Suppressor macrophage treated with lipopolysaccharide for 1 hour (primary cell): ENCODE measurements at places on chromosomes 1 and 21.
A peak's percentile ranks its signal among the peaks of the same experiment; 100 is the strongest.

DNA sequence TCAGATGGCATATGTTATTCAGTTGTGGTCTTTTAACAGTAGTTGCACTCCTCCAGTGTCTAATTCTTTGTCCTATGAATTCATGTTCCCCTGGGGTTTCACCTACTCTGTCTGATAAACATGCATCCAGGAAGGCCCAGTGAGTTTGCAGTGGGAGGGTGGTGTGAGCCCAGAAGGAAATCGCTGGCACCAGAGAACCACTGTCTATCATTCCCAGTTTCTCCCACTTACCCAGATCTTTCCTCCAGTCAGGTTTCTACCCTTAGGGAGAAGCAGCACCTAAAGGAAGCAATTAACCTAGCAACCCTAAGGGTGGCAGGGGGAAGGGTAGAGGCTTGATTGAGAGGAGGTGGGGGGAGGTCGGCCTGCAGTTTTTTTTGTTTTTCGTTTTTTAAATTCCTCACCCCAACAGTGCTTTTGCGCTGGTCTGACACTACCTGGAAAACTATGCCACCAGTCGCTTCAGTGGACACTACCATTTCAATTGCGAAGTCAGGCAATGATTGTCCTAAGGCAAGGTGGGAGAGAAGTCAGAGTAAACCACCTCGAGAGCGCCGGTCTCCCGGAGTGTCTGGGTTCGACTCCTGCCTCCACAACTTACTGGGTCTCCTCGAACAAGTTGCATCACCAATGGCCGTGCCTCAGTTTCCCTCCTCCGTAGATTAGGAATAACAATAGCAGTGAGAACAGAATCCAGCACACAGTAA lies 766 bp upstream of the SLC44A3 start:
- no peak for DNase-seq

GRCh38 chr1:56285554-56286402 lies 293.6 kb downstream of the PLPP3 start:
- DNase-seq: no peak

GRCh38 chr1:6603915-6604558 lies 1.4 kb upstream of the KLHL21 start:
- DNase-seq: peak; percentile 42

DNA sequence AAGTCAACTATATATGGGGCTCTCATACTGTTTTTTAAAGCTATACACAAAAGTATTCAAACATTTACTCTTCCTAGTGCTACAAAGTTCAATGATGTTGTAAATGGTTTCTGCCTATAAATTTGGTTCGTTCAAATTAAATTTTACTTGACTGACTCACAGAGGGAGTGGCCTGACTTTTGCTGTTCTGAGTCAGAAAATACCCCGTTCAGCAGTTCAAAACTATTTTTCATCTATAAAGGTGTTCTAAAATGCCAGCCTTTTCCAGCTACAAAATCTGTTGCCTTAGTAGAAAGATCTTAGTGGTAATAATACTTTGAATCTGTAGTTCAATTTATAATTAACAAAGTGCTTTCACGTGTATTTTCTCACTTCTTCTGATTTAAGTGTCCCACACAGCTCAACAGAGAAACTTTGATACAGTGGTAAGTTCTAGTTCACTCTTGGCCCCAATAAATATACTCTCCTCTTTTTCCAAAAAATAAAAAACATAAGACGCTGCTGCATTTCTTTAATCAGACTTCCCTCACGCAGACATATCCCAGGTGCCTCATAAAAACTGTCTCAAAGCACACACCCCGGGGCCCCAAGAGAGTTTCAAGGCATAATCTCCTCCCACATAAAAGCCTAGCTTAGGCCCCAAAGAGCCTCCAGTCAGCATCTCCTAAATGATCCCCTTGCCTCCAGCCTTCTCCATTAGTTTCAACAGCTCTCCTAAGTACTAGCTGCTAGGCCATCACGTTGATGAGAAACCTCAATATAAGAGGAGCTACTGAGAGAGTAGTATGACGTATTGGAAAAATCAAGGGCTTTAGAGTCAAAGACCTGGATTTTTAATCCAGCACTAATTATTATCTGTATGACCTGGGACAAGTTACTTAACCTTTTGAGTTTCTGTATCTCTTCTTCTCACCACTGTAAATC lies 3.2 kb downstream of the PTP4A2 start:
- DNase-seq: peak; percentile 61

DNA sequence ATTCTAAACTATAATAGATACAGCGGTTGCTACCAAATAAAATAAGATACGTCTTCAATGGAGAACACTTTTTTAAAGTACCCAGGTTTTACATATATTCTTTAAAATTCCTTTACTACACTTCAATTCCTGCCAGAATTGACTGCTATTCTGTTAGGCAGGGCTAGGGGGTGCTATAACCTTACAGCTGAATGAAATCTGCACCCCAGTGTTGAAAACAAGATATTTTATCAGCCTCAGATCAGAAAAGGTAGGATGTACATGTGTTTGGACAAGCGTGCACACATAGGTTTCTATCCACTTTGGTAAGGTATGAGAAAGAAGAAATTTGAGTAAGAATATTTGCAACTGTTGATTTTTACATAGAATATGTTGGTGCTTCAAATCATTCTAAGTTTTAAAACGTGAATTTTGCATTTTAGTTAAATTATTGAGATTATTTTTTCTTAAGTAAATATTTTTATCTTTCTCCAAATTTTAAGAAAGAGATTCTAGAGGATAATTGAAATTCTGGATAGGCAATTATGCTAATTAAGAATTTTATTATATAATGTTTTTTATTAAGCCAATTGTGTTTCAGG lies 490.8 kb upstream of the ADGRL4 start:
- DNase-seq: peak; percentile 16

DNA sequence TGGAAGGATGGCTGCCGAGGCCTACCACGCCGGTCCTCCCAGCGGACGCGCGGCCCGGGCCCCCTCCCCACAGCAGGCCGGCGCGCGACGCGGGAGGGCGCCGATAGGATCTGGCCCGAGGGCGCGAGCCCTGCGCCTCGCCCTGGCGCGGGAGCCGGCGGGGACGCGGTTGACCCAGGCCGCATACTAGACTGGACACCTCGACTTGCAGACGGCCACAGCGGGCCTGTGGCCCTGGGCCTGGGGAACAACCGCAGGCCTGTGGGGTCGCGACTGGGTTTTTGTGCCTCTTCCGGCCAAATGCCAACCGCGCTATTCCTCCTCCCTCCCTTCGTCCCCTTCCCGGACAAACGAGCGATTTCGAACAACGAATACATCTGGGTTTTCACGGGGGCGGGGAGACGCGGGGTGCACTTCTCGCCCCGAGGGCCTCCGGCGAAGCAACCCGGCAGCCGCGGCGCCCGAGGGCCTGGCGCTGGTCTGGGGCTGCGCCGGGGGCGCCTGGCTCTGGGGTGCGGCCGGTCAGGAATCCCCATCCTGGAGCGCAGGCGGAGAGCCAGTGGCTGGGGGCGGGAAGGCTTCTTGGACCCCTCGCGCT lies 2.4 kb downstream of the NHLH2 start:
- DNase-seq: peak; percentile 37
